ENCODE measurements at places on chromosomes 5 and 9. TPM values are rescaled to one million over a fixed set of nuclear protein-coding genes. Genes with fewer than 3 reads are reported as not detected.

SPACA9 gene
- total RNA-seq: 1.2 TPM

SLC36A2 gene
- total RNA-seq: not detected

IFNA13 gene
- not detected for total RNA-seq

ZNF883 gene
- 0.39 TPM for total RNA-seq

LTC4S gene
- 4.2 TPM for total RNA-seq

NUDCD2 gene
- total RNA-seq: 15.9 TPM

LCN2 gene
- 358 TPM for total RNA-seq

EGR1 gene
- total RNA-seq: 29.8 TPM

PCDHA11 gene
- 0.08 TPM for total RNA-seq

SPAG8 gene
- total RNA-seq: 1.5 TPM

SLC22A4 gene
- 7.3 TPM for total RNA-seq

PTGDS gene
- total RNA-seq: 36.9 TPM

CER1 gene
- not detected for total RNA-seq

Measured in left colon (tissue), 2 donors.